ENCODE measurements at places on chromosomes 5 and 9.

DNA sequence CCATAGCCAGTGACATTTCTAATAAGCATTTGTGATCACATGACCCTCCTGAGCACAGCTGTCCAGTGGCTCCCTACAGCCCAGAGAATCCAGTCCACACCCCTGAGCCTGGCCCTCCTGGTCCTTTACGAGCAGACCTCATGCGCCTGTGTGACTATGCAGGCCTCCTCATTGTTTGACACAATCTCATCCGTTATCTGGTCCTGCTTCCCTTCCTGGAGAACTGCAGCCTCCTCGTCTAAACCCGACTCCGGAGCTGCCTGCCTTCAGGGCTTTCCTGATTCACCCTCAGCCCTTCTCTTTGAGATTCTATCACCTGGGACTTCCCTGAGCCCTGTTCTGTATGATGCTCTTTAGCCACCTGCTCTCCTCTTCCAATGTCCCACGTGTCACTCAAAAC is 79.7 kb downstream of the GPR21 start:
- DNase-seq: no peak

DNA sequence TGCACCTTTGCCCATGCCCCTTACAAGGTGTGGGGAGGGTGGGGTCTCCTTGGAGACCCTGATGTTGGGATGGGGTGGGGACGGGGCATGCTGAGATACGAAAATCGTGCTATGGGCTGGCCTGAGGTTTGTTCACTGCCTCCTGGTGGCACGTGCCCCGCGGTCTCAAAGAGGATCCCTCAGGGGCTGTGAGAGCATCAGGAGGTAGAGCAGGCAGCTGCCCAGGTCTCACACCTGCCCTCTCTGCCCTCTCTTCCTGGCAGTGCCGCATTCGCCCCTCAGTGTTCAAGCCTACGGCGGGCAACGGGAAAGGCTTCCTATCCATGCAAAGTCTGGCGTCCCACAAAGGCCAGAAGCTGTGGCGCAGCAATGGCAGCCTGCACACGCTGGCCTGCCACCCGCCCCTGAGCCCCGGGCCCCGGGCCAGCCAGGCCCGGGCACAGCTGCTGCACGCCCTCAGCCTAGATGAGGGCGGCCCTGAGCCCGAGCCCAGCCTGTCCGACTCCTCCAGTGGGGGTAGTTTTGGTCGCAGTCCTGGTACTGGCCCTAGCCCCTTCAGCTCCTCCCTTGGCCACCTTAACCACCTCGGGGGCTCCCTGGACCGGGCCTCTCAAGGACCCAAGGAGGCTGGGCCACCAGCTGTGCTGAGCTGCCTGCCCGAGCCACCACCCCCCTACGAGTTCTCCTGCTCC is 6.7 kb downstream of the N4BP3 start:
- DNase-seq: peak; percentile 85

DNA sequence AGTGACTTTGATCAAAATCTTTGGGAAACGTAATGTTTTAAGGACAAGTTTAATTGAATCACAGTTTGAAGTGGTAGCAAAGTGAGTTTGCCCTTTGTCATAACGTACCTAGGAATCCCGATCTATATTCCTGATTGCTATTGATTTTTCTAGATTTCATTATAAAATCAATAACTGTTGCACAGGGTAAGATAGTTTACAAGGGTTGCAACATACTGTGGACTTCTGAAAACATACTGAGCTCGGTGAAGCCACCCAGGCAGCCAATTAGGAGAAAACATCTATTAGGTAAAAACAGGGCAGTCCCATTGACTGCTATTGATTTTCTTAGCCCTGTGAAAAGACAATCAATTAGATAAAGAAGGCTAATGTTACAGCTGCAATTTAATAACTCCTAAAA is 659.9 kb downstream of the ISL1 start:
- no peak for DNase-seq

DNA sequence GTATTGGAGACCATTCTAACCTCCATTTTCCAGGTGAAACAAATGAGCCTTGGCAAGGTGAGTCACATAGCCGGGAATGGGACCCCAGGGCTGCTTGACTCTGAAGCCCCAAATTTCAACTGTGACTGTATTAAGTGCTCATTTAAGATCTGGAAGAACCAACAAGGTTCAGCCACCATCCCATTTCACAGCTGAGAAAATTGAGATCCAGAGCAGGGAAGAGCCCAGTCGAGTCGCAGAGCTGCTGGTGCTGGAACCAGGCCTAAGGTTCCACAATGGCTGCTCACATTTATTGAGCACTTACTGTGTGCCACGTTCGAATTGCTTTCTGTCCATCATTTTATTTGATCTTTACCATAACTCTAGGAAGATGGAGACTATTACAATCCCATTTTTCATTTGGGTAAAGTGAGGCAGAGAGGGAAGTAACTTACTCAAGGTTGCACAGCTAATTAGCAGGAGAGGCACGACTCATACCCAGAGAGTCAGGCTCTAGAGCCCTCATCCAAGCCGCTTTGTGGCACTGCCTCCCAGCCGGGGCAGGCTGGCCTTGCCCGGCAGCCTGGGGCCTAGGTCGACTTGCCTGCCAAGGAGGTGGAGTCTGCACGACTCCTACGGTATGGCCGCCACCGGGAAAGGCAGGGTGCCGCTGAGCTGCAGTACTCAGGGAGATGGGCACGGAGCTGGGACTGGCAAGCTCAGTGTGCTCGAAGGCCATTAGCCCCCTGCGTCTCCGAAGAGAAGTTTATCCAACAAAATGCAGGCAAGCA is 4.3 kb upstream of the NTNG2 start:
- DNase-seq: no peak

- no peak for DNase-seq
Observed at GRCh38 chr5:53983568-53984460, 326.6 kb downstream of the ARL15 start.
